Omental fat pad (tissue), 4 donors: ENCODE measurements at places on chromosomes 11 and 22. TPM values are rescaled to one million over a fixed set of nuclear protein-coding genes. Genes with fewer than 3 reads are reported as not detected.

GRCh38 chr22:49462291-49462690, 365.4 kb downstream of the BRD1 start:
- DNase-seq: no peak

The SGSM1 gene
- 2.4 TPM for total RNA-seq

DNA sequence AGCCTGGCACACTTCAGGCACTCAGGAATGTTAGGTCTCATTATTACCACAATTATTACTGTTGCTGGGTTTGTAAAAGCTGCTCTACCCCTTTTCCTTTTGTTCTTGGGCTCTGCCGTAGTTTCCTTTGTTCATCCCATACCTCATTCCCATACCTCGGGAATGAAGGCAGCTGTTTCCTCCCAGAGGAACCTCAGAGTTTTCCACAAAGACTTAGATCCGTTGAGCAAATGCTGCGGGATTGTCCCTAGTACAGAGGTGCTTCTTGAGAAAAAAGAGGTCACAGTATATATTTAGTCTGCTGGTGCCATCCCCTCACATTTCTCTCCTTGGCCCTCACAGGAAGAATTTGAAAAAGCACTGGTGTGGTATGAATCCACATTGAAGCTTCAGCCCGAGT, 134.7 kb downstream of the TTC17 start:
- no peak for DNase-seq

DNA sequence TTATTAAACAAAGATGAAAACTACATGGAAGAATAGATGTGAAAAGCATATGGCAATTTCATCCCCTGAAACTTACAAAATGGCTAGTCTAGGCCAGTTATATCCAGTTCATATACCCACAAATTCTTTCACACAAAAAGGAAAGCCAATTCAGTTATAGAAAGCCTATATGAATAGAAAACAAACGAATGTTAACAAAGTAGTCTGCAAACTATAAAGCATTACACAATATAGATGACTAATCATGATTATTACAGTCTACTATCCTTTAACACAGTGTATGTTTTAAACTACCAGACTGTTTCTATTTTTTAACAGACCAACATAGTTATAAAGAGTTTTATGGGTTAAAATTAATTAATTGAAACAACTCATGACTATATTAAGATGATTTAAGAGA, 12.1 kb downstream of the DCUN1D5 start:
- DNase-seq: no peak

The EHF gene
- total RNA-seq: not detected

DNA sequence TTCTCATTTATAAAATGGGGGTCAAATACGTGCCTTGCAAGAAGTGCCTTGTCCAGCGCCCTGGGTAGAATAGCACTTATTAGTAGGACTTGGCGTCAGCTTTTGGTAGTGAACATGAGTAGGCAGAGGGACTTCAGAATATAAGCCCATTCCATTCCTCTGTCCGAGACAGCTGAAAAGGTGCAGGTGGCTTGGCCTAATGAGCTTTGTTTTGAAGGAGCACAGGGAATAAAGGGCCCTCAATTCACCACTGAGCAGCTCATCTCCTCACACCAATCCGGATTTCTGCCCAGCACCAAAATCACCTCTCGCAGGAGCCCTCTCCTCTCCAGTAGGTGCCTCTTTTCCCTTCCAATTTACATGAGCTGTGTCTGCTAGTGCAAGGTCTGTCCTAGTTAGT, 91.2 kb downstream of the DSCAML1 start:
- DNase-seq: no peak

DNA sequence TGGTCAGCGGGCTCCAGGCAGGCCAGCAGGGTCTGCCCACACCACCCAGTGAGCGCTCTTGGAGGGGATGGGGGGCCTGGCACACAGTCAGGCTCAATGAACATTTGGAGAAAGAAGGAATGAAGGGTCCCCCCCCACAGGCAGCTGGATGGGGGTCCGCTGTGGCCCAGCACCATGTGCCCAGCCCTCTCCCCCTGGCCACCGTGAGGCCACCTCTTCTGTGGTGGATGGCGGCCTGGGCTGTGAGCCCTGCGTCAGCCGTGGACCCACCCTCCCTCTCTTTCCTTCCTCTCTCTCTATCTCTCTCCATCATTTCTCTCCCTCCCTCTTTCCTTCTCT, 35.1 kb upstream of the MUC5AC start:
- no peak for DNase-seq

GRCh38 chr22:23720855-23721254, 30.0 kb downstream of the RGL4 start:
- no peak for DNase-seq

The TEF gene
- total RNA-seq: 11.6 TPM

GRCh38 chr11:9895006-9895405, 231.1 kb downstream of the SWAP70 start:
- no peak for DNase-seq

DNA sequence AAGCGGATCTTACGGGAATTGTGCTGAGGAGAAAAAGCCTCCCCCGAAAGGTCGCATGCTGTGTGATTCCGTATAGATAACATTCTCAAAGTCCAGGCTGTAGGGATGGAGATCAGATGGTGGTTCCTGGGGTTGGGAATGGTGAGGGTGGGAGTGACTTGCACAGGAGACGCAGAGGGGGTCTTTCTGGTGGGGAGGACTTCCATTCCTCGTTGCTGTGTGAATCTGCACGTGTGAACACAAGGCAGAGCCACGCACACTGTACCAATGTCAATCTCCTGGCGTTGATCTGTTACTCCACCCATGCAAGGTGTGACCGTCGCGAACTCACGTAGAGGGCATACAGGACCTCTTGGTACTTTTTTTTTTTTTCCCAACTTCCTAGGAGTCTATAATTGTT, 59.0 kb upstream of the KCNQ1OT1 start:
- no peak for DNase-seq

The OR56A1 gene
- not detected for total RNA-seq

The CHST1 gene
- 8.4 TPM for total RNA-seq

The DENND5A gene
- 123 TPM for total RNA-seq

The RASSF10 gene
- 0.19 TPM for total RNA-seq

DNA sequence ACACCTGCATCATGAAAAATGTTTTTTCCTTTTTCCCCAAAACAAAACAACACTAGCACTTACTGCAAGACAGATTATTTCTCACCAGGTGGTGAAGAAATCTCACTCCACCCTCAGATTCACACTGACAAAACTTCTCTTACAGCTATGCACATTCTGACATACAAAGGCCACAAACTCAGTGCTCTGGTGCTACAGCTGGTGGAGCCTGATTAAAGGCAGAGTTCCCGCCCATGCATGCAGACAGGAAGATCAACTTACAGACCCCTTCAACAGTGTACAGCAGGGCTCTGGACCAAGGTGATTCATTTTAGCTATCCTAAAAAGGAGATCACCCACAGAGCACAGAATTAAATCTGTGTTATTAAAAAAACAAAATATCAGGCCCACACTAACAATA, 112.6 kb downstream of the CADM1 start:
- DNase-seq: no peak

The APOL3 gene
- total RNA-seq: 89.8 TPM

DNA sequence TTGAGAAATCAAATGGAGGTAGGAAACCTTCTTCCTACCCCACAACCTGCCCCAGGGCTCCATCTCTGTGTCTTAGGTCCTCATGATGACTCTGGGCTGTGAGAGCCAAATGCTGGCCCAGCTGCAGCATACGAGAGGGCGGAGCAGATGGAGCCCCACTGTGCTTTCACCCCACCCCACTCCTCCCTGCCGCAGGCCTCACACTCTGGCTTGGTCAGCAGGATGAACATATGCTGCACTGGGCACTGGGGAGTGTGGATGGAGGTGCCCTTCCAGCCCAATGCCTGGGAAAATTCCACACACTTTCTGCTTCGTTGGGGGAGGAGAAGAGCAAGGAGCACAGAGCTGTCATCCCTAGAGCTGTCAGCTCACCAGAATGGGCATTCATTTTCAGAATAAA, 271.6 kb upstream of the CADM1 start:
- no peak for DNase-seq

- DNase-seq: peak; percentile 60
Observed at GRCh38 chr11:9535189-9535781, 38.2 kb upstream of the WEE1 start.

The TMEM86A gene
- total RNA-seq: 8.3 TPM

- no peak for DNase-seq
Observed at GRCh38 chr11:36056160-36056751, 112.4 kb downstream of the LDLRAD3 start.

- no peak for DNase-seq
Observed at GRCh38 chr22:18070556-18071306, 7.1 kb upstream of the PEX26 start.
